M059J (cell line): ENCODE measurements at places on chromosomes 16 and 17. TPM values are rescaled to one million over a fixed set of nuclear protein-coding genes. Genes with fewer than 3 reads are reported as not detected.

Gene TRAF7
- 69.0 and 92.8 TPM in 2 replicates for total RNA-seq

Gene CLEC19A
- total RNA-seq, result not detected in 2 replicates

Gene B4GALNT2
- not detected in 2 replicates for total RNA-seq

Gene NHERF2
- 143 and 175 TPM in 2 replicates for total RNA-seq

Gene TOP2A
- 190 and 252 TPM in 2 replicates for total RNA-seq

Gene IKZF3
- not detected in 2 replicates for total RNA-seq
